ENCODE measurements at places on chromosomes 6 and 20.

- DNase-seq = no peak
These were observed 49.3 kb upstream of the SRPK1 start for GRCh38 chr6:35970181-35970580.

- DNase-seq = no peak
These were observed 14.5 kb downstream of the FERMT1 start for GRCh38 chr20:6108330-6108729.

DNA sequence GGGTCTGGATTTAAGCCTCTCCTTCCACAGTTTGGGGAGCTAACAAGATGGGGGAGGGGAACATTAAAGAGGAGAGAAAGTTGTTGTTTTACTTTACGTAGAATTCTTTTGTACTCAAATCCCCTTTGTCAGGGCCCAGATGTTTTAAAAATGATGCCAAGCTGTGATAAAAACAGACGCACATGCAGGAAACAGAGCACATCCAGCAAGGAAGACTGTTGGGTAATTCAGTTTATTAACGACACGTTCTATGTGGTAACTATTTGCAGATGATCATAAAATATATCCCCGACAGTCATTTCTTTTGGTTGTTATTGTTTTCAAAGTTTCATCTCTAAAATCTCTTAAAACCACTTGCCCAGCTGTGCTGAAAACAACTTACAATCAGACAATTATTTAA, 307.0 kb upstream of the PRDM1 start:
- DNase-seq = no peak

DNA sequence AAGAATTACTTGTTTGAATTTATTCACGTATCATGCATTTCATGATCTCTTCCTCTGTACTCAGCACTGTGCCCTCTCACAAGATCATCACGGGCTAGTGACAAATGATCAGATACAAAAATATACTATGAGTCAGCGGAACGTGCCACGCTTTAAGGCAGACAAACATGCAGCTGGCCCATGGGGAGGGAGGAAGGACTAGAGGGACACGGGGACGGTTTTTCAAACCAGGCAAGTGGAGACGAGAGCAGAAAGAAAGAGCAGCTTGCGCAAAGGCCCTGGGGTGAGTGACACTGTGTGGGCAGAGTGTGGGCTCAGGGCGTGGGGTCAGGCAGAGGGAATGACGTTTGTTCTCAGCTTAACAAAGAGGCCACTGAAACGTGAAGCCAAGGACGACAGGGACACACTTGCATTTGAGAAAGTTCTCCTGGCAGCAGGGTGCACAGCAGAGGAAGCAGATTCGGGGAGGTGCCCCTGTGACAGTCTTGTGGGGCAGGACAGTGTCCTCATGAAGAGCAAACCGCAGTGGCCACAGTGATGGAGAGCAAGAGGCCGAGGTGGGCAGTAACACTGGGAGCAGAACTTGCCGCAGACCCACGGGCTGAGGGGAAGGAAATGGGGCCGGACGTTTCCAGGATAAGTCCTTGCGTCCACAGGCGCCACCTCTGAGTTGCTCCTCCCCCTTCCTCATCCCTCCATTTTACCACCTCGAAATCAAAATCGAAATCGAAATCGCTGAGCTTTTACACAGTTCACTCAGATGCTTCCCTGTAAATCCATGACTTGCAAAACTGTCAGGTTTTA, 6.9 kb upstream of the RPS6KA2 start:
- no peak for DNase-seq

GRCh38 chr6:70221025-70221714, 81.7 kb downstream of the COL9A1 start:
- no peak for DNase-seq

DNA sequence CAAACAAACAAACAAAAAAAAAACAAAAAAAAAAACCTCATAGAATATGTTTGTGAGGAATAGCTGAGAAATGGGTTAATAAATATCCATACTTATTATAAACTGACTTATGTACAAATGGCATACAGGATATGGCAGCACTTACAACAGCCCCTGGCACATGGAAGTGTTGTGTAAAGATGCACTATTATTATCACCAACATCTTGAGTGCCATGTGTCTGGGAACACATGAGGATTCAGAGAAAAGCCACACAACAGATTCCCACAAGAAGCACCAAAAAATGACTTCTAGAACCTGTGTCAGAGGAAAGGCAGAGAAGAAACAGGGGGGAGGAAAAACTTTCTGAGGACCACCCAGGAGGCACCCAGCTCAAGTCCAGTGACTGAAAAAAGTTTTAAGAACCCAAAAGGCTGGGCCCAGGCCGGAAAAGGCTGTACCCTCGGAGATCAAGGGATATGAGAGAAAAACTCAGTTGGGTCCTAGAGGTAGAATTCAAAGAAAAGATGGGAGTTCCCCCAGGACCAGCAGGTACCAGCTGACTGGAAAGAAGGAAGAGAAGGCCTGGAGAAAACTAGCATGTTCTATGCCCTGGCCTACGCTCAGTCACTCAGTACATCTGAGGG, 9.4 kb upstream of the TAF8 start:
- no peak for DNase-seq

DNA sequence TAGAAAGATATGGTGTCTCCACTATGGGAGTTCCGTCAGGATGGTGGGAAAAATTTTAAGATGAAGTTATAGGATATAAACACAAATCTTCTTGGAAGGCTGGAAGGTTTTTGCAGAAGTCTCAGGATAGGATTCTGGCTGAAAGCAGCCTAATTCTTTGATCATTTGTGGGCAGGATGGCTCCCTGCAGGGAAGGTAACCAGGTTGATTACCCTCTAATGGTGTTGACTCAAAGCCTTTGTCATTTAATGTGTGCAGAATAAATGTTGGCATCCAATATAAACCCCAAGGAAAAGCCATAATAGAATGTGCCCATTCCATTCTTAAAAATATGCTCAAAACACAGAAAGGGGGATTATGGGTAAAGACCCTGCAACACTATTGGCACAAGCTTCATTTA, 204.3 kb downstream of the EPM2A start:
- no peak for DNase-seq

DNA sequence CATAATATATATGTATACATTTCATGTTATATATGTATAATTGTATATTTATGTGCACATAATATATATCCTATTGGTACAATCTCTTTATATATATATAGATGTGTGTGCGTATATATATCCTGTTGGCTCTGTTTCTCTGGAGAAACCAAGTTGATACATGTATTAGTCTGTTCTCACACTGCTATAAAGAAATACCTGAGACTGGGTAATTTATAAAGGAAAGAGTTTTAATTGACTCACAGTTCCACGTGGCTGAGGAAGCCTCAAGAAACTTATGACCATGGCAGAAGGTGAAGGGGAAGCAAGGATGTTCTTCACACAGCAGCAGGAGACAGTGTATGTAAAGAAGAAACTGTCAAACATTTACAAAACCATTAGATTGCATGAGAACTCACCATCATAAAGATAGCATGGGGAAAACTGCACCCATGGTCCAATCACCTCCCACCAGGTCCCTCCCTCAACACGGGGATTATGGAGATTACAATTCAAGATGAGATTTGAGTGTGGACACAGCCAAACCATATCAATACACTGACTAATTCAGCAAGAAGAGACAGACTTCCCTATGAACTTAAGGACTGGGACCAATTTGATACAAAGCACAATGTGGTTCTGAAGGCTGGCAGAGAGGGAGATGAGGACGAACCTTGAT, 14.0 kb downstream of the CST3 start:
- no peak for DNase-seq
